ENCODE measurements at places on chromosomes 13 and 19.

DNA sequence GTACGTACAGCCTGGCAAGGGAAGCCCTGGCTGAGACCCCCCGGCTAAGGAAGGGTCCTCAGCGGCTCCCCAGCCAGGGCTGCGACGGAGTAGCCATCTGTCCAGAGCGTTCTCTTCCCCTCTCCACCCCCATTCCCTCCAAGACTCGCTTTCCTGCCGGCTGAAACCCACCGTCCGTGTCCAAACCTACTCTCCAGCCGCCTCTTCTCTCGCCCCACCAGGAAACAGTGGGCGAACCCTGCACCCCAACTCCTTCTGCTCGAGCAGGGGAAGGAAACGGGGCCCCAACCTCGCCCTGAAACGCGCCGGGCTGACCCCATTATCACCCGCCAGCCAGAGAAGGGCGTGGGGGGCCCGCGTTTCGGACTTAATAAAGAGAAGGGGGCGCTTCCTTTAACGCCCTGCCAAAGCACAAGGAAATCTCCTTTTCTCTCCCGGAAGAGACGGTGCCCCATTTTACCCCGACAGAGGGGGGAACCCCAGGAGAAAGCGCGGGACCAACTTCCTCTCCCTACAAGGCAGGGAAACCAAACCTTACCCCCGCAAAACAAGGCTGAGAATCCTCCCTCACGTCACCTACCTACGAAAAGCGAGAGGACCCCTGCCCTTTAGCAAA is 2.5 kb downstream of the ZC3H4 start:
- peak; percentile 43 for DNase-seq

DNA sequence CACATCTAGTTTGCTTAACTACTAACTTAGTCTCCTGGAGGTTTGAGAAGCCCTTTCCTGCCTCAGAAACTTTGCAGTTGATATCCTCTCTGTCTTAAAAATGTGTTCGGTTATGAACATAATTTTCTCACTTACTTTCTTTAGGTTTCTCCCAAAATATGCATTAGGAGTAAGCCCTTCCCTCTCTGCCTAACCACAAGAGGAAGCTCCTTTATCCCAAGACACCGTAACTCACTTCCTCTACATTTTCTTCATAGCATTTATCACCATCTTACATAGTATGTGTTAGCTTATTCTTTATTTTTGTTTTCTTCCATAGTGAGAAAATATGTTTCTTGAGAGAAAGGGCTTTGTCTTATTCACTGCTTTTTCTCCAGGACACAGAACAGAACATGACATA is 952.5 kb upstream of the ATXN8OS start:
- no peak for DNase-seq

GRCh38 chr13:79999601-80000000 is 341.3 kb downstream of the SPRY2 start:
- DNase-seq, result no peak

- no peak for DNase-seq
These were observed 11.1 kb upstream of the SERP2 start for GRCh38 chr13:44362394-44363040.

- no peak for DNase-seq
These were observed 37.1 kb upstream of the TFDP1 start for GRCh38 chr13:113547238-113547971.

GRCh38 chr13:22470075-22470474 is 710.7 kb upstream of the SGCG start:
- no peak for DNase-seq

- no peak for DNase-seq
These were observed 21.0 kb upstream of the CD33 start for GRCh38 chr19:51203916-51204315.

DNA sequence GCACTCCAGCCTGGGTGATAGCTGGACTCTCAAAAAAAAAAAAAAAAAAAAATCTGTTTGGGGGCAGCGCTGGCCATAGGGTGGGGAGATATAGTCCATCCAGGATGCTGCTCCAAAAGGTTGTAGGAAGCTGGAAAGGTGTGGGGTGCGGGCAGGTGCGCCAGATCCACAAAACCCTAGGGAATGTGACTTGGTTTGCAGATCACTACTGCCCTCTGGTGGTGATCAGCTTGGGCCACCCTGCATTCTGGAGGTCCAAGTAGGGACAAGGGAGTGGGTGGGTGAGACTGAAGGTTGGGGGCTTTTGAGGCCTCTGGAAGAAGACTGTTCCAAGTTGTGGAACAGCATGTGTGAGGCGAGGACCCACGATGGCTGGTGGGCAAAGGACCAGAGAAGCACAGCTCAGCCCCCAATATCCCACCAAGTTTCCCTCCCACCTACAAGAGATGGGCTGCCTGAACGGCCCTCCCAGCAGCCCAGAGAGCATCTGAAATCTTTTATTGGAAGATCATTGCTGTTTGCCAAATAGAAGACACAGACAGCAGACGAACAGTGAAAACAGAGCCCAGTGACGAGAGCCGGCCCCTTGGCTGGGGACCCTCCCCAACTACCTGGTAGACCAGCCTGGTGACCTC is 10.4 kb upstream of the TYK2 start:
- peak; percentile 59 for DNase-seq

DNA sequence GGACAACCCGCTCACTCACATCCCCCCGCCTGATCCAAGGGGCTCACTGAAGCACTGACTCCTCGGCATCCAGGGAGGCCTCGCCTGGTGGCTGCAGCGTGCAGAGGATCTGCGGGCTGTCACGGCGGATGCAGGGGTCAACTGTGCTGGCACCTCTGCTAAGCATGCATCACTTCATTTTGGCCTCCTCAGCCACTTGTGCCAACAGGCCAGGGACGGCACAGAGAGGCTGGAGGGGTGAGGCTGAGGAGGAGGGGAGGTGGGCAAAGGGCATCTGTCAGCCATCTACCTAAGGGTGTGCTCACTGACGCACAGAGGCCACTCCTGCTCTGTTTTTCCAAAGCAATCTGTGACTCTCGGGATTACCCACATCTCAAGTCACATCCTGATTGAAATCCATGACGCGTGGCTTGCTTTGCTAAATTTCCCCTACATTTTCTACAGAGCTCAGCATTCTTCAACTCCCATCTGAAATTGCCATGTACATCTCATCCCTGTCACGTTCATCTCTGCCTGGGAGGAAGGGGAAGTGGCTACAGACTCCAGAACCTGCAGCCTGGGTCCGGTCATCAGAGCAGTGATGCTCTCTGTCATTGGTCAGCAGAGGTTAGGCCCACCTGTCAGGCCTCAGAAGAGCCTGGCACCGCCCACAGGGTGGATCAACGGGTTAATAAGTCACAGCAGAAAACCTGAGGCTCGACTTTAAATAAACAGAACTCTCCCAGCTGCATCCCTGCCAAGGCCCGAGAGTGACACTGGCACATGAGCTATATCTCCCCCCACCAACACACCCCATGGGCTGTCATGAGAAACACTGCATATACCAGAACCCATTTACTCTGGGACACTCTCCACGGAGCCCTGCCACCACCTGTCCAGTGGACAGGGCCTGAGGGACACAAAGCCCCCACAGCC is 17.6 kb downstream of the ELL start:
- DNase-seq, result no peak

DNA sequence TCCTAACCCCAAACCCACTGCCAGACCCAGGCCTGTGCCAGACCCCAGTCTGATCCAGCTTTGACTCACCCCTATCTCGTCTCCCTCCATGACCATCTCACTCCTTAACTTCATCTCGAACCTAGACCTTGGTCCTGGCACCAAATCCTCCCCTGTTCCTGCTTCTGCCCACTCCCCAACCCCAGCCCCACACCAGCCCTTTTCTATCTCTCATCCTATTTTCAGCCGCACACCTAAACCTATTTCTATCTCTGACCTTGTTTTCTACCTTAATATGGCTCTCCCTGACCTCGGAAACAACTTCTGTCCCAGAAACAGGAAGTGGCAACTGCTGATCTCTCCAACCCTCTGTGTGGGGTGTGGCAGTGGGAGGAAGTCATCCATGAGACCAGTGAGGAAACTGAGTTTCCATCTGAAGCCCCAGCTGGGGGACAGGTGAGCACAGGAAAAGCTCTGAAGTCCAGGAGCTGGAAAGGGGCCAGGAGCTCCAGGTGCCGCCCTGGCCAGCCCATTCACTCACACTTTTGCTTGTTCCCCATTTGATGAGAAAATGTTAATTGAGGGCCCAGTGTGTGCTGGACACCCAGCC is 13.7 kb downstream of the PTH2 start:
- DNase-seq, result peak; percentile 36

DNA sequence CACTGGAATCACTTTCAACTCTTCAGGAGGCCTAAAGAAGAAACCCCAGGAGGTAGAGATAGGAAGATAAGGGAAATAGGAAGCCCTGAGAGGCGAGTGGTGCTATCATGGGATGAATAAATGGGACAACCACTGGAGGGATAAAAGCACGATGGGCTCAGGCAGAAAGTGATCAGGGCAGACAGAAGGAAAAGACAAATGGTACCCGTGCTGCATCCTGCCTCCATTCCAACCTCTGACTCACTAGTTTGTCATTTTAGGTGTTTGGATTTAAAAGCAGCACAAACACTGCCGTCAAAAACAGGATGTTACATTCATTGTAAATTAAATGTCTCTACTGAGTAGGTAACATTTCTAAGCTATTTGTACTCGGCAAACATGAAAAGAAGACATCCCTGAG is 314.3 kb upstream of the HTR2A start:
- DNase-seq, result no peak

- no peak for DNase-seq
These were observed 15.0 kb downstream of the EFNB2 start for GRCh38 chr13:106520251-106521054.

GRCh38 chr13:45198041-45198440 is 2.8 kb downstream of the KCTD4 start:
- DNase-seq, result no peak
